ENCODE measurements at places on chromosomes 2 and 18.

DNA sequence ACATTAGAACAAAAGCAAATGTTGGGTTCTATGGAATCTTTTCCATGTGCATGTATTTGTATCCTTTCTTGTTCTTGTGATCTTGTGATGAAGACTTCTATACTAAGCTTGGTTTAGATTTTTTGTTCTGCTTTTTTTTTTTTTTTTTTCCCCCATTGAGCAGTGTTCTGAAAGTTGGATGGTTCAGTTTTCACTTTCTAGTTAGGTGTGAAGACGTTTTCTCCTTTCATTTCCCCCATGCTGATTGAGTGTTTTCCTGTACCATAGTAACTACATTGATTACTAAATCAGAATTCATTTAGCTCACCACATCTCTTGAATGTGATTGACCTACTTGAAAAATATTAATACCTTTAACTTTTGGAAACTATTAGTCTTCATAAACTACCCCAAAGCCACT is 34.1 kb downstream of the NOP58 start:
- DNase-seq = no peak

- no peak for DNase-seq
These were observed 23.2 kb upstream of the CABYR start for GRCh38 chr18:24115628-24116027.

GRCh38 chr2:9708683-9709538 is 78.1 kb upstream of the YWHAQ start:
- DNase-seq = no peak

DNA sequence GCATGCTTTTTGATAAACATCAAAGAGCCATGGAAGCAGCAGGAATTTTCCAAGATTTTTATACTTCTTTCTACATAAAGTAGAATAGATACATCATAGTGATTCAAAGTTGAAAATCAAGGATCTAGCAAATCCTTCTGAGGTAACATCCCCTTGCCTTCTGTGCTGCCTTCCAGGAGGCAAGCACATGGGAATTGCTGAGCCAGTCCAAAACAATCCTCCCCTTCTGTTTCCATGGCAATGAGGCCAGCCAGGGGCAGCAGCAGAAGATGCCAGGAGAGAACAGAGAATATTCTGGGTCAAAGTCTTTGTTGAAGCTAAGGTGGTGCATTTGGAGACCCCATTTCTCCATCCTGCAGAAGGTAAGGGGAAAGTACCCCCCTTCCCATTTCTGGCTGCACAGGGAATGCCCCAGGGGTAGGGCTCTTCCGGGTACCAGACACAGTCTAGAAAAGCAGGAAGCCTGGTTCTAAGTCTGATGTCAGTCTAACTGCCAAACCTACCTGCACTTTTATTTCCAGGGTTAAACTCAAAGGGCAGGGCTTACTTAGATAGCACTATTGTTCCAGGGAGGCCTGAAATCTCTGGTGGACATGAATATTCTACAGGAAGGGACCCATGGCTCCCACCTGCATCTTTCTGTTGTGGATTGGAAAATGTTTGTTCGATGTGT is 22.1 kb downstream of the CENPA start:
- DNase-seq = peak; percentile 17

DNA sequence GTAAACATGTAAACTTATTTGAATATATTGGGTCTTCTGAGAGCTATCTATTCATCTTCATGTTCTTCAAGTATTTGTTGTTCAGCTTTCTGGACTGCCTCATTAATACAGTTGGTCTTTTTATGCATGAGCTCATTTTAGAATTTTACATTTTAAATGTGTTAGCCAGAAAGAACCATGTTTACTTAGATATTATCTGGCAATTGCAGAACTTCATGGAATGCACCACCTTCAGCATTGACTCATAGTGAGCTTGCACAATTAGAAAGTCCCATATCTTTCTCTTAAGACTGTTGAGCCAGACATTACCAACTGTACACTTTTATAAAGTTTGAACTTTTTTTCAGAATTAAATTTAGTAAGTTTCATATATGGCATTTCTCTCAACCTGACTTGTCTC is 536.7 kb downstream of the RIT2 start:
- peak; percentile 18 for DNase-seq

- DNase-seq = no peak
These were observed 326.8 kb downstream of the AKAIN1 start for GRCh38 chr18:4870177-4870773.

GRCh38 chr2:162188451-162188850 is 36.4 kb upstream of the GCG start:
- no peak for DNase-seq

GRCh38 chr18:34493099-34493544 is 217.0 kb upstream of the DTNA start:
- peak; percentile 60 for DNase-seq

DNA sequence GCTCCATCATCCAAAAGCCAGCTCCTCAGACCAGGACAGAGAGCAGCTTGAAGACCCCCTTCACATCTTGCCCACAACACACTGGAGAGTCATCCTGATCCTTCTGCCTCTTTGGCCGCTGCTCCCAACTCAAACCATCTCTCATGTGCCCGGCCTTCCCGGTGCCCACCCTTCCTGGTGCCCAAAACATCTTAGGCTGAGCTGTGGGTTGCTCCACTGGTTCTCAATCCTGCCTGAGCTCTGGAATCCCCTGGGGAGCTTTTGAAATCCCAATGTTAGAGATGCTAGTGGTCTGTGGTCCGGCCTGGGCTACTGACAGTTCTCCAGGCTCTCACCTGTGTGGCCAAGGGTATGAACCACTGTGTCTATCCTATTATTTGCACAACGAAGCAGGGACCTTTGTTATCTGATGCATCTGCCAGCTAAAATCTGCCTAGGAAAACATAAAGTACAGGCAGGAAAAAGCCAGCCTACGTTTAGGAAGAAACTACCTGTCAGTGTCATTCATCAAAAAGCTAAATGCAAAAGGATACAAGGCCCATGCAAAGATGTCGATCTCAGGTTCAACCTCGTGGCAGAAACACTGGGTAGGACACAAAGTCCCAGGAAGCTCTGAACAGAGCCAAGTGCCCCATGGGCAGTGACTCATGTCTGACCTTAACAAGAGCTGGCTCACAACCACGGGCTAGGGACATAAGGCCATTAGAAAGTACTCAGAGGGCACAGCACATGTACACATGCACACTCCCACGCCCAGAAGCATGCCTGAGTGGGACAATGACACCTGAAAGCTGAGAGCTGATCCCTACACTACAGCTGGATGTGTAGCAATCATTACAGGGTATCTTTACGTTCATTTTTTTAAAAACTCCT is 30.8 kb downstream of the TBC1D8 start:
- DNase-seq = no peak

GRCh38 chr2:23476786-23477185 is 91.8 kb downstream of the KLHL29 start:
- no peak for DNase-seq

DNA sequence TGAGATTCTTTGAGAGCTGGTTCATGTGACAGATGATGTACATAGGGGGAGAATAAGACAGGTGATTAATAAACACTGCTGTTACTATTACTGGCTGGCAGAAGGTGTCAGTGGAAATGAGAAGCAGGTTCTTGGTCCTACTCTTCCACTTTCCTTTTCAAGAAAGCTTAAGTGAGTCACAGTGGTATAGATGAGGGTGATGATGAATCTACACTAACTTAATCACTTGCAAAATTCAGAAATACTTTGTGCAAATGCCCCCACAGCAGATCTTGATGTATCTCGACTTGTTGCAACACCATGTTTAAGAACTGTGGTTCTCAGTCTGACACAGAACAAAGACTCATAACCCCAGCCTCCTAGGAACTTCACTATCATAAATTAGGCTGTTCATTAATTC is 35.9 kb upstream of the MGAT5 start:
- no peak for DNase-seq

DNA sequence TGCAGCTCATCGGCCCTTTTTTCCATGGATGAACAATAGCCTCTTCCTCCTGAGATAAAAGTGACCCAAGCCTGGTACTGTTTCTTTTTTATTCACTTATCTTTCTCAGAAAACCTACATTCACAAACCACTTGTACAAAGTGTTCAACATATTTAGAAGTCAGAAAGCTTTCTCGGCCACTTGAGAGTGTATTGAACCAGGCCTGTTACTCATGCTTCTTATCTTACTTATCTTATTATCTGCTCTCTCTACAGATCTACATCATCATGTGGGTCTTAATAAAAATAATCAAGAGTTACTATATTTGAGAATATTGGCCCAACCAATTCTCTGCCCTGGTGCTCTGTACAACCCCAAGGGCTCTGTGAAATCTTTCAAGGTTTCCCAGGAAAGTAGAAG is 242.1 kb downstream of the MREG start:
- no peak for DNase-seq

- no peak for DNase-seq
These were observed 39.6 kb downstream of the DOCK10 start for GRCh38 chr2:225002656-225003045.

DNA sequence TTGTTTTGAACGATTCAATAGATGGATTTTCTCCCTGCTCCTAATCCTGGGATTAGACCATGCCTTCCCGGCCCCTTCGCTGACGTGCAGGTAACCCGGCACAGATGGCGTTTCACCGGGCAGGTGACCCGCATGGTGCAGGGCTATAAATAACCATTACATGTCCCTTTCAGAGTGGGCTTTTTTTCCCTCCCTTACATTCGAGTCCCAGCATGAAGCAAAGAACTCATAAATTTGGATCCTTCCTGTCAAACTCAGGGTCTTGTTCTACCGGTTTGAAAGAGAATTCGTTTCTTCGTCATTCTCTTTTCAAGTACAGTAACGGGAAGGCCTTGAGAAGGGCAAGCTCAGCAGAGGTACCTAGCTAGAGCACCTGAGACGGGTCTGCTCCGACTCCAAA is 46.1 kb downstream of the EDAR start:
- no peak for DNase-seq

DNA sequence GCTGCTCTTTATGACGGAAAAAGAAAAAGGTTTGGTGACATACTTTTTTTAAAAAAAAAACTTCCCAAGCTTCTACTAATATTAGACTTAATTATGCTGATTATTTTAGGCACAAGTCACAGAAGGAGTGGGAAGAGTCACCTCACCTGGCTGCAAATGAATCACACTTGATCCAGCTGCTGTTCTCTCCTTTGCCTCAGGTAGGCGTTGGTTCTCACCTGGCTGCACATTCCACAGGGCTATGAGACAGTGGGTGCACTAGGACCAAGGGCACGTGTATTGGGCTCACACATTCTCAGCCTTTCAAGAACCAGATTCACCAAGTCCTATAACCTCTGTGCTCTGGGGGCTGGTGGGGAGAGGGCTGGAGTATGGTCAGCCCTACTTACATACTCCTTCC is 93.3 kb downstream of the TGFA start:
- DNase-seq = no peak

- DNase-seq = no peak
These were observed 216.1 kb downstream of the ZNF804A start for GRCh38 chr2:184814421-184814820.

- no peak for DNase-seq
These were observed 838.7 kb downstream of the CCDC85A start for GRCh38 chr2:57022496-57022895.

DNA sequence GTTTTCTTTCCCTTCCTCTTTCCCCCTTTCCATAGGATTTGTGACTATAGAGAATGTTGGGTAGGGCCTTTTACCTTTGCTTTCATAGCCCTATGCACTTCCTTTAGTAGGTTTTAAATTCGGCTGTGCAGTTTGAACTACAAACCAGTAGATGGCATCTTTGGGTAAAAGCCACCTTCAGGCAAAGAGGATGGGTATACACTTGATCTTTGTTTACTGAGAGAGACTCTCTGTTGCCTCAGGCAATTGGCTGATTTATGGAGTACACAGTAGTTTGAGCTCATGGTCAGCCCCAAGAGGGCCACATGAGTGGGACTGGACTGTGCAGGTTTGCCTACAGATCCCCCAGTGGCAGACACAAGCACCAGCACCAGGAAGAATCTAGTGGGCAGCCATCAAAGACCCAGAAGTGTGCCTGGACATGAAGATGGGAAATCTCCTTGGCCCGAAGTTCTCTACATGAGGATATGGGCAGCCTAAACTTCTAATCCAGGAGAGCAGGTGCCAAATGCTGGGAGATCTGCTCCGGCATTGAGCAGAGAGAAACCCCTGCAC is 1304.3 kb upstream of the DDX18 start:
- DNase-seq = no peak

DNA sequence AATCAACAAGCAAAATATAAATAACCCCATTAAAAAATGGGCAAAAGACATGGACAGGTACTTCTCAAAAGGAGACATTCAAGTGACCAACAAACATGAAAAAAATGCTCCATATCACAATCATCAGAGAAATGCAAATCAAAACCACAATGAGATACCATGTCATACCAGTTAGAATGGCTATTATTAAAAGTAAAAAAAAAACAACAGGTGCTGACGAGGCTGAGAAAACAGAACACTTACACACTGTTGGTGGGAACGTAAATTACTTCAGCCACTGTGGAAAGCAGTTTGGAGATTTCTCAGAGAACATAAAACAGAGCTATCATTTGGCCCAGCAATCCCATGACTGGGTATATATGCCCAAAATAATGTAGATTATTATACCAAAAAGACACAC is 69.1 kb downstream of the CWC22 start:
- DNase-seq = no peak

- DNase-seq = no peak
These were observed 88.6 kb downstream of the SH3YL1 start for GRCh38 chr2:175161-175786.

DNA sequence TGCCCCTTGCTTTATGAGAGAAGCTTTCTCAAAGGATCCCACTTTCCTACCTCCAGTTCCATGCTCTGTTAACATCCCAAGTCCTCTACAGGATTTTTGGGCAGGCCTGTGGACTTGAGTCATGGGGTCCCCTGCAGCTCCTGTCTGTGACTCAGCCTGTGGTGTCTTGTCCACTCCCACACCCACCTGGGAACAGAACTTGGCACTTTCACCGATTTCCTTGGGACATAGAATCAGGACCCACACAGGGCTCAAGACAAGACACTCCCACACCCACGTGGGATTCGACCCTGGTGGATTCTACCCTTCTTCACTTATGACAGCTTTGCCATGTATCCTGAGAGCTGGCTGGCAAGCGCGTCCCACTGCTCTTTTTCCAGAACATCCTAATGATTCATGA is 30.7 kb upstream of the HDAC4 start:
- no peak for DNase-seq

DNA sequence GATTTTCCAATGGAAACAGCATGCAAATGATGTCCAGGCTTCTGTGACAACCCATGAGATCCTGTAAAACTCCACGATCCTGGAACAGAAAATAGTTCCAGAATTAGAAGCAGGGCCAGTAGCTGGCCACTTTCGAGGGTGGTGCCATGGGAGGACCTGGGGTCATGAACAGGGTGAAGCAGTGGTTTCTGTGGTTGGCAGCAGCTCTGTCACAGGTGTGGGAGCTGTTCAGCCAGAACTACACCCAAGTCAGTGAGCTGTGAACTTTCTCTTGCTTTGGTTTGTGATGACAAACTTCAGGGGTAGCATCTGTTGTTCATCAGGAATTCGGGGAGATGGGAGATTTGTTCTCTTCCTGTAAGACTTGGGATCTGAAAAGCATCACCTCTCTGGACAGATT is 314.4 kb upstream of the NT5C1B start:
- no peak for DNase-seq

GRCh38 chr2:81196383-81196851 is 891.9 kb upstream of the LRRTM1 start:
- no peak for DNase-seq

- no peak for DNase-seq
These were observed 16.9 kb downstream of the TGIF1 start for GRCh38 chr18:3466872-3467271.
